Fibroblast of mammary gland (primary cell): ENCODE measurements at places on chromosomes 4 and X.
A peak's percentile ranks its signal among the peaks of the same experiment; 100 is the strongest.

DNA sequence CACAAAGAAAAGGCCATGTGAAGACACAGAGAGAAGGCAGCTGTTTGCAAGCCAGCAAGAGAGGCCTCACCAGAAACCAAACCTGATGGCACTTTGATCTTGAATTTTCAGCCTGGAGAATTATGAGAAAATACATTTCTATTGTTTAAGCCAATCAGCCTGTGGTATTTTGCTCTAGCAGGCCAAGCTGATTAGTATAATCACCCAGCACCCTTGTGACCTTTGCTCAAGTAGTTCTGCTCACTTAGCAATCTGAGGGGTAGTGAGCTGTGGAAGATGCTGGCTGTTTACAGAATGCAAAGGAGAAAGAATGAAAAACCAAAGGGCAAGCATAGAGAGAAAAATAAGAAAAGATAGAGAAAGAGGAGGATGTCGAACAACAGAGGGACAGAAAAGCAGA, 396.4 kb upstream of the BOD1L1 start:
- DNase-seq, result no peak

- DNase-seq, result no peak
Observed at GRCh38 chr4:21872101-21872500, 76.5 kb downstream of the KCNIP4 start.

DNA sequence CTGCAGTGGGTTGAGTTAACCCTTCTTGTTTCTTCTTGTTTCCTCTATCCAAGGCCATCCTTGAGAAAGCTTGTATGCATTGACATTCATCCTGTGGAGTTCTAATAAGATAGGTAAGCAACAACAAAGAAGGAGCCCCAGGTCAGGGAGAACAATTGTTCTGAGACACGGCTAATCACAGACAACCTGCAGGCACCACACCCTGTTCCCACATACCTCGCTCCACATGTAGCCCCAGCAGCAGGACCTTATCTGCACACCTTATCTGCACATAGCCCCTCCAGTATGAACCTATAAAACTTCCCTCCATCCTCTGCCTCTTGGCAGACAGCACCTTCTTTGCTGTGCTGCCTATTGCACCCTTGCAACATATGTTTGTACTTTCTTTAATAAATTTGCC, 129.1 kb downstream of the MSL3 start:
- no peak for DNase-seq

DNA sequence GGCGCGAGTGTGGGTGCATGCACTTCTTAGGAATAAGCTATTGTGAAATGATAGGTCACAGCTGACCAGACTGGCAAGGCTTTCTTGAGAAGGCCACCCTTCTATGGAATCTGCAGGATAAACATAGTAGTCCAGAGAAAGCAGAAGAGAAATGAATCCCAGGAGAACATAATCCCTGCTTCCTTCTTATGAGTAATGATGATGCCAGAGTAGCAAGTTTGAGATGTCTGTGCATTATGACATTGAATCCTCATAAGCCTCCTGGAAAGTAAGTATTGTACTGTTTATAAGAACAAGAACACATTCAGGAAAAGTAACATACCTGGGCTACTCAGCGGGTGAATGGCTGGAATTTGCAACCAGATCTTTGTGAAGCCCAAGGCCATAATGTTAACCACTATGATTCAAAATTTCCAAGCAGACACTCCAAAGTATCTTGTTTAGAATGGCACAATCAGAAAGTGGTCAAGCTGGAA, 272.1 kb upstream of the HS3ST1 start:
- DNase-seq, result peak; percentile 75
